ENCODE measurements at places on chromosomes 6 and 20.

DNA sequence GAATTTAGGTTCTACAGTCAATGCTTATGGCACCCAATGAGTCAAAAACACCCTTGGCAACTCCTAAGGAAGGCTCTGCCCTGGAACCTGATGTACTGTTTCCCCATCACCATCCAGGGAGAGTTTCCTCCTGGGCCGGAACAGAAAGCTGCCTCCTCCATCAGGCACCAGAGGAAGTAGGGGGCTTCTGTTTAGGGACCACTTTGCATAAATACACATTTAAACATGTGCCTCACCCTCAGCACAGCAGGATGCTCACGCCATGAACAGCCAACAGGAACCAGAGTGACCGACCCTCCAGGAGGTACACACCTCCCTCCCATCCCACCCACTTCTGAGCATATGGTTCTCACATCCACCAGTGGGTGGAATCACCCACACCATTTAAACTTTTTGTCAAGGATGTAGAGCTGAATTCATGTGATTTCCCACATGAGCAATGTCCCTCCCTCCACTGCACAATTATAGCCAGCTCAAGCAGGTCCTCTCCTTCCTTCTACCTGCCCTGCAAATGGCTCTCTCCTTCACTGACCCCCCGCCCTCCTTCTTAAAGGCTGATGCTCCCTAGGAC is 14.8 kb downstream of the DDRGK1 start:
- no peak for DNase-seq

- DNase-seq: no peak
Measured at GRCh38 chr6:162750776-162751175, 23.0 kb downstream of the PACRG start.

DNA sequence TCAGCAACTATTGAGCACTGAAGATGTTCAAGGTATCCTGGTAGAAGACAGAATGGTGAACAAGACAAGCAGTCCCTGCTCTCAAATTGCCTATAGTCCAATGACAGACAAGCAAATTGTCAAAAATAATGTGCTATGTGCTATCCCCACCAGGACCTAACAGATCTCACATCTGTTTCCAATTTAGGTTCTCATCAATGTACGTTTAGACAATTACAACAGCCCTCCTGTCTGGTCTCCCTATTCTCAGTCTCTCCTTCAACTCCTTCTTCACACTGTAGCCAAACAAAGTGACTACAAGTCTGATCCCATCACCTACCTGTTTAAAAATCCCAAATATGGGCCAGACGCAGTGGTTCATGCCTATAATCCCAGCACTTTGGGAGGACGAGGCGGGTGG is 7.5 kb downstream of the TAPBP start:
- DNase-seq: no peak

DNA sequence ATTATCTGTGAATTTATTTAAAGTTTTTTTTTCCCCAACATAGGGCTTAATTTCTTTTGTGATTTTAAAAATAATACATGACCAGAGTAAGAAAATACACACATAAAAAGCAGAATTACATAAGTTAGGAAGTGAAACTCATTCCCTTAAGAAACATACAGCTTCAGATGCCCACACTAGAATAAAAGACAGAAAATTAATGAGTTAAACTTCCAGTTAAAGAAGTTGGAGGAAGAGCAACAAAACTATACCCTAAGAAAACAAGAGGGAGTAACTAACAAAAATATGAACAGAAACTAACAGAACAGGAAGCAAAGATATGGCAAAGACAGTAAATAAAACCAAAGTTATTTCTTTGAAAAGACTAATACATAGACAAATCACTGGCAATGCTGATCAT is 107.6 kb upstream of the CEP85L start:
- DNase-seq: no peak

GRCh38 chr20:14956538-14956937 is 619.1 kb upstream of the FLRT3 start:
- DNase-seq: no peak

GRCh38 chr20:36571564-36572504 is 1.6 kb upstream of the TGIF2 start:
- DNase-seq: no peak

DNA sequence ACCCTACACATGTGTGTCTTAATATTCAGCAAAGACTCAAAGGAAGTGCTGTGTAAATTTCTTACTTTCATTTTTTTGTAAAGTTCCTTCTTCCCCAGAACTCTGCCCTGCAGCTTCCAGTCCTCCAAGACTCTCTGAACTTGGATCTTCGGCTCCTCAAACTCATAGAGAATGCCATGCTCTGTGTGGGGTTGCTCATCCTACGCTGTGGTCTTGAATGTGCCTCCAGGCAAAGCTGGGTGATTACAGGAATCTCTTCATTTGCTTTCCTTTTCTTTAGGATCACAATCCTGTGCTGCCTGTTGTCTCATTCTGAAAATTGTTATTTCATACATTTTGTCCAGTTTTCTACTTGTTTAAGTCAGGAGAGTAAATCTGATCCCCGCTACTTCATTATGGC is 14.5 kb upstream of the CDC5L start:
- no peak for DNase-seq

- no peak for DNase-seq
Measured at GRCh38 chr6:29590218-29590808, 5.4 kb downstream of the OR2H2 start.

- peak; percentile 43 for DNase-seq
Measured at GRCh38 chr6:21595285-21596144, 2.0 kb downstream of the SOX4 start.

GRCh38 chr6:163226181-163226835 is 188.2 kb upstream of the QKI start:
- no peak for DNase-seq

DNA sequence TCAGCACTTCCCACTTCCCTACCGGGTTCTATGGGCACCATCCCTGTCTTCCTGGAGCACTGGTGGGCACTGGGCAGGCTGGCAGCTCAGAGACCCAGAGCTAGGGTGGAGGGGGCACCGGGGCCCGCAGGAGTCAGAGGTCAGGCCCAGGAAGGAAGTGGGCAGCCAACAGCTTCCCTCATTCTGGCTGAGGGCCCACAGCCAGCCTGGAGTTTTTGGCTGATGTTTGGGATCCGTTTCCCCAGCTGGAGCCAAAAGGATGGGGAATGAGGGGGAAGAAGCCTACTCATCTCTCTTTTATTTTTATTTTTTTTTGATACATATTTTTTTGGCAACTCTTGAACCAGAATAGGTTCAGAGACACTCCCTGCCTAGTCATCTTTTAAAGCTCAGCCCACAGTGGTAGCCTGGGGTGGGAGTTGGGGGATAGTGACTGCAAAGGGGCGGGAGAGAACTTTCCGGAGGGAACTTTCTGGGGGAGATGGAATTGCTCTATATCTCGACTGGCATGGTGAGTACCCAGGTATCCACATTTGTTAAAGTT is 54.2 kb upstream of the MLN start:
- DNase-seq: peak; percentile 49

DNA sequence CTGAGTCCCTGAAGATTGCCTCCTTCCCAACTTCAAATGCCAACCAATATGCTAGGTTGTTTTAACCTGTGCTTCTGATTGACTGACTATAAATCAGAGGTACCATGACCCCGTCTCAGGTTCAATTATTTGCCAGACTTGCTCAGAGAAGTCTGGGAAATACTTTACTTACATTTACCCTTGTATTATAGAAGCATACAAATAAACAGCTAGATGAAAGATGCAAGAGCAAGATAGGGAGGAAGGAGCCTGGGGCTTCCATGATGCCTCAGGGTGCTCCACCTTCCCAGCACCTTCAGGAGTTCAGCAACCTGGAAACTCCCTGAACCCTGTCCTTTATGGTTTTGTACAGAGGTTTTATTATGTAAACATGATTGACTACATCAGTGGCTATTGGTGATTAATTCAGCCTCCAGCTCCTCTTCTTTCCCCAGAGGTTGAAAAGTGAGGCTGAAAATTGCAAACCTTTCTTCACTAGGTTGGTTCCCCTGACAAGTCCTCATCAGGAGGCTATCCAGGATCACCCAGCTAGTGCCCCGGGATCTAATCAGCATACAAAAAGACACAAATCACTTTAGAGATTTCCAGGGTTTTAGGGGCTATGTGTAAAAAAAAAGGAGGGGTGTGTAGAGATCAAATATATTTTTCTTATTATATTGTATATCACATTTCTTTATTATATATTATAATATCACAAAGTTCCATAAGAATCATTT is 547.7 kb downstream of the EPM2A start:
- no peak for DNase-seq

GRCh38 chr6:144909753-144910285 is 624.7 kb downstream of the UTRN start:
- DNase-seq: no peak

DNA sequence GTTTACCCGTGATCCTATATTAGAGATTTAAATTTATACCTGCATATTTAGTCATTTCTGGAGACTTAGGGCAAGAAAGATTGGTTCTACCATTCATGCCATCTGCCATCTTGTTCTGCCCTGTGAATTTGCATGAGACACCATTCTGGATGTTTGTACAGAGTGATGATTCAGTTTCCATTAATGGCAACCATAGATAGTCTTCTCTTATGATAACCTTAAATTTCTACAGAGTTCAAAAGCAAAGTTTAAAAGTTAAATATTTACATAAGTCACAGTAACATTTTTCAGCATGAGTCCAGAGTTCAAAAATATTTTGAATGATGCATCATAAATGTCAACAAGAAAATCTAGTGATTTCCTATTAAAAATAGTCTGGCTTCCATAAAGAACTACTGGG is 23.2 kb downstream of the PLCB1 start:
- DNase-seq: no peak

DNA sequence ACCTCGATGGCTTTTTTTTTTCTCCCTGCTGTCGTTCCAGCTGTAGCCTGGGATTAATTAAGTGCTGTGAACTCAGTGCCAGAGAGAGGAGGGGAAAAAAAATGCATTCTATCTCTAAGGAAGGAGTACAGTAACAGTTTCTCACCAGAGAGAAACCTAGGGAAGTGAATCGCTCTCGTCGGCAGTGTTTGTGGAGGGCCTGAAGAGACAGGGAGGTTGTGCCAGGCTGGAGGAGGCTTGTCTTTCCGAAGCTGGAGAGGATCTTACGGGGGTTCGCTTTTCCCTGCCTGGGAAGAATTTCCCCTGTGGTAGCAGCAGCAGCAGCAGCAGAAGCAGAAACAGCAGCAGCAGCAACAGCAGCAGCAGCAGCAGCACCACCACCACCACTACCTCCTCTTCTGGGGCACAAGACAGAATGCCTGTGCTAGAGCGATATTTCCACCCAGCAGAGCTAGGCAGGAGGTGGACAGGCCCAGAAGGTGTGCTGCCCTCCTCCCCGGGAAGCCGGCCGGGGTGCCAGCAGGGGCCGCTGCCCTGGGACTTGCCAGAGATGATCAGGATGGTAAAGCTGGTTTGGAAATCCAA is 186.5 kb downstream of the PDE7B start:
- peak; percentile 72 for DNase-seq

DNA sequence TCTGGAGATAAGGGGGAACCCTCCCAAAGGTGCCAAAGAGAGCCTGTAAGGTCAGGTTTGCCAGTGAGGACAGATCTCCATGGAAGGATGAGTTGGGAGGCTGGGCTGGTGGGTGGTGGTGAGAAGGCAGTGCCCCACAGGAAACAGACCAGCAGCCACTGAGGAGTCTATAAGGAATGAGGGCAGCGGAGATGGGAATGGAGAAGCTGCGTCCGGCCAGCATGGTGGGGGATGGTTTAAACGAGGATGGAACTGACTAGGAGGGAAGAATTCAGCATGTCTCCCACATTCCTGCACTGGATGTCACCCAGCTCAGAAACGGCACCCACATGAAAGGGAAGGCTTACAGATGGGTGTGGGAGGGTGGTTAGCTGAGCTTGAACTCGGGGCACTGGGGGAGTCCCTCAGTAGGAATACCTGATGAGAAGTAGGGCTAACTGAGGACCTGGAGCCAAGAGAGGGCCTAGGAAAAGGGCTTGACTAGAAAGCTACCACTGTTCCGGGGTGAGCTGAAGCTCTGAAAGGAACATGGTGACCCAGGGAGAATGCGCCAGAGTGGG is 53.2 kb downstream of the FOXA2 start:
- no peak for DNase-seq
